ENCODE measurements at places on chromosomes 6 and 20.

DNA sequence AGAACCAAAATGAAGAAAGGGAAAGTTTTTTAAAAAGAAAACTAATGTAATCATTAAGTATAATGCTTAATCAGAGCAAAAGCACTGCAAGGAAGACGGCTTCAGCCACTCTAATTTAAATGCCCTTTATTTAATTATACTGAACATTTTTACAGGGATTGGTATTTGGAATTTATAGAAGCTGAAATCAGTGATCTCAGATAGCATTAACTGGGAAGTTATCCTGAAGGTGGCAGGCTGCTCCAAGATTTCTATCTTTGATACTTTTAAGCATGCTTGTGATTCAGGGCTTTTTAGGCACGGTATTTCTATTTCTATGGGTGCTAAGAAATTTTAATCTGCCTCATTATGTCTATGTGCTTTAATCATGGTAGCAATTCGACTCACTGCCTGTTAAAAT is 1.3 kb upstream of the NDUFAF4 start:
- DNase-seq: no peak

DNA sequence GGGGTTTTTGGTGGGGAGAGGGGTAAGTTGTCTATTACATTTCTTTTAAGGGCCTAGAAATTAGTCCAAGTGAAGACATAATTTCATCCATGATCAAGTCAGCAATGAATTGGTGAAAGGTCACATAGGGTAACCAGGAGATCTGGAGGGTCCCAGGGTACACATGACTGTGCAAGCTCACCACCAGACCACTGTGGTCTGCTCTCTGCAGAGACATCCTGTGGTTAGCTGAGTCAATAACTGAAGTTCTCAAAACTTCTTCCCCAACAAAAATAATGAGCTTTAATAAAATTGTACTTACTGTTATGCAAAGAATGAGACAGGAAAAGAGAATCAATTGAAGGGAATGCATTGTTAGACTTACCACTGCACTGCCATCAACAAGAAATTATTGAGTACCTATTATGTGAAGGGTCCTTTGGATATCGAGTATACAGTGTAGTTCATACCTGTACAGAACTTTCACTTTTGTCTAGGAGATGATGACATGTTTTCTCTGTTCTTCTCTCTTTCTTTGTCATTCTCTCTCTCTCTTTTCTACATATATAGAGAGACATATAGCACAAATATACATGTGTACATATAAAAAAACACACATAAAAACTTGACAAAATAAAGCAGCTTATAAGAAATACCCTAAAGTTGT is 209.8 kb downstream of the GJA1 start:
- DNase-seq: no peak

- DNase-seq: no peak
Measured at GRCh38 chr6:80197474-80197873, 91.0 kb downstream of the BCKDHB start.

DNA sequence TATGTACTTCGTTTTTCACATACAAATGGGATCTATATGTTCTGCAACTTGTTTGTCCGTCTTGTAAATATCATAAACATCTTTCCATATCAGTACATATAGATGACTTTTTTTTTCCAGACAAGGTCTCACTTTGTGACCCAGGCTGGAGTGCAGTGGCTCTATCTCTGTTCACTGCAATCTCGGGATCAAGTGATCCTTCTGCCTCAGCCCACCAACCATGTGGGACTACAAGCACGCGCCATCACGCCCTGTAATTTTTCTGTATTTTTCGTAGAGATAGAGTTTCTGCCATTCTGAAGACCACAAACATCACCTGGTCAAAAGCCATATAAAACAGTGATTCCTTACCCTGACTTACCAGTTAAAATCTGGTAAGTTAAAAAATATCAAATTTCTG is 37.7 kb upstream of the SYNCRIP start:
- no peak for DNase-seq

DNA sequence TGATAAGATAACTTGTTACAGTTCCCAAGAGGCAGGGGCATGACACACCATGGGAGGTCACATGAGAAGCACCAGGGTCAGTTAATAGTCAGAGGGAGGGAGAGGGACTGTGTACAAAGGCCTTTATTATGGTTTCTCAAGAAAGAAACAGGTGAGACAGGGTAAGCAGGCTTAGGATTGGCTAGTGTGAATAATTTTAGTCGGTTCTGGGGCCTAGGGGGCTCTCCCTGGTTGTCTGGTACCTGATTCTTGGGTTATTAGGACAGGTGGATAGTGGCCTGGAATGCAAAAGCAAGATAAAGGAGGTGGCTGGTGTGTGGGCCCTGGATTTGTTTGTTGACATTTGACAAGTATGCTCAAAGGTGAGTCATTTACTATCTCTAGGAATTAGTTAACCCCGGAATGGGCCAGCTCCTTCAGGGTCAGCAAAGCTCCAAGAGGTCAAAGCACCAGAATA is 49.4 kb upstream of the MCUR1 start:
- DNase-seq: no peak

GRCh38 chr20:37904008-37904642 is 1.2 kb downstream of the VSTM2L start:
- DNase-seq: no peak

- DNase-seq: no peak
Measured at GRCh38 chr20:37668166-37668565, 25.7 kb upstream of the CTNNBL1 start.

GRCh38 chr6:159608961-159609651 is 83.9 kb downstream of the SOD2 start:
- DNase-seq: no peak

DNA sequence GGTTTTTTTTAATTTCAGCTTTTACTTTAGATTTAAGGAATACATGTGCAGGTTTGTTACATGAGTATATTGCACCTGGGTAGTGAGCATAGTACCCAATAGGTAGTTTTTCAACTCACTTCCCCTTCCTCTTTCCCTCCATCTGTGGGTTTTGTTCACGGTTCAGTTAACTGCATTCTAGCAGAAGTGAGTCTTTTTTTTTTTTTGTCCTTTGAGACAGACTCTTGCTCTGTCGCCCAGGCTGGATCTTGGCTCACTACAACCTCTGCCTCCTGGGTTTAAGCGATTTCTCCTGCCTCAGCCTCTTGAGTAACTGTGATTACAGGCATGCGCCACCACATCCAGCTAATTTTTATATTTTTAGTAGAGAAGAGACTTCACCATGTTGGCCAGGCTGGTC is 8.7 kb downstream of the UBR2 start:
- DNase-seq: no peak

- no peak for DNase-seq
Measured at GRCh38 chr6:168919470-168920179, 334.0 kb downstream of the THBS2 start.

DNA sequence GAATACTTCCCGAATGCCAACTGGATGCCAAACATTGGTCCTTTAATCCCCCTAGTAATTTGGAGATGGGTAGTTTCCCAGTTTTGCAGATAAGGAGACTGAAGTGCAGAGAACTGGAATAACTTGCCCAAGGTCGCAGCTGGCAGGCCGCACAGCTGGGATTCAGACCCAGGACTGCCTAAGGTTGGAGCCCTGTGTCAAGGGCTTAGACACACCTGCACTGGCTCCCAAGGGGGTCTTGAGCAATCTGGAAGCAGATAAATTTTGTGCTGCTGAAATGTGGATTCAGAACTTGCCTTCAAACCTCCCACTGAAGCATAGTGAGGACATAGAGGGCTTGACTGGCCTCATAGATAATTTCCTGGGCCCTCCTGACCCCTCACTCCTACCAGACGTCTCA is 30.5 kb downstream of the FOXP4 start:
- no peak for DNase-seq

DNA sequence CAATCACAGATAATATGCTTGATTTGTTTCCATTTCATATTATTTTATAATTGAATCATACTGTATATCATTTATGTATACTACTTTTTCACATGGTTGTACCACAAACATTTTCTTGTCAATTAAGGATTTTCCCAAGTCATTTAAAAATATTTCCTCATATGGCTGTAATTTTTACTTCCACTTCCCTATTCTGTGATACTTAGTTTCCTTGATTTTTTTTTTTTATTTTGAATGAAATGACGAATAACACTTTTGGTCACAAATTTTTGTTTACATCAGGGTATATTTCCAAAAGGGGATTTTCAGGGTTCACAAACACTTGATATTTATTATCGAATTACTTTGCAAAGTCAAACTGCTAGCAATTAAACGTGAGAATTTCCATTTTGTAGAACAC is 515.6 kb downstream of the KIF16B start:
- no peak for DNase-seq

DNA sequence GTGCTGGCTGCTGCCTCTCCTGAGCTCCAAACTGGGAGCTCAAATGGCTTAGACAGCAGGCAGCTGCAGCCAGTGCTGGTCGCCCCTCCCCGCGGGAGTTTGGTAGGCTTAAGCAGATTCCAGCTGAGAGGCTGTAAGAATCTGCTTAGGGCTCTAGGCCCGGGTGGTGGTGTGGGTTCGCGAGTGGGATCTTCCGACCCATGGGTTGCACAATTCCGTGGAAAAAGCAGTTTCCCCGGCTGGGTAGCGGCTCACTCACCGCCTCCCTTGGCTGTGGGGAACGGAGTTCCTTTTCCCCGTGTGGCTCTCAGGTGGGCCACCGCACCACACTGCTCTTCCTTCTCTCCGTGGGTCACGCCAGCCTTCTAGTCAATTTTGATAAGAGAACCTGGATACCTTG is 232.5 kb downstream of the PKHD1 start:
- DNase-seq: no peak

DNA sequence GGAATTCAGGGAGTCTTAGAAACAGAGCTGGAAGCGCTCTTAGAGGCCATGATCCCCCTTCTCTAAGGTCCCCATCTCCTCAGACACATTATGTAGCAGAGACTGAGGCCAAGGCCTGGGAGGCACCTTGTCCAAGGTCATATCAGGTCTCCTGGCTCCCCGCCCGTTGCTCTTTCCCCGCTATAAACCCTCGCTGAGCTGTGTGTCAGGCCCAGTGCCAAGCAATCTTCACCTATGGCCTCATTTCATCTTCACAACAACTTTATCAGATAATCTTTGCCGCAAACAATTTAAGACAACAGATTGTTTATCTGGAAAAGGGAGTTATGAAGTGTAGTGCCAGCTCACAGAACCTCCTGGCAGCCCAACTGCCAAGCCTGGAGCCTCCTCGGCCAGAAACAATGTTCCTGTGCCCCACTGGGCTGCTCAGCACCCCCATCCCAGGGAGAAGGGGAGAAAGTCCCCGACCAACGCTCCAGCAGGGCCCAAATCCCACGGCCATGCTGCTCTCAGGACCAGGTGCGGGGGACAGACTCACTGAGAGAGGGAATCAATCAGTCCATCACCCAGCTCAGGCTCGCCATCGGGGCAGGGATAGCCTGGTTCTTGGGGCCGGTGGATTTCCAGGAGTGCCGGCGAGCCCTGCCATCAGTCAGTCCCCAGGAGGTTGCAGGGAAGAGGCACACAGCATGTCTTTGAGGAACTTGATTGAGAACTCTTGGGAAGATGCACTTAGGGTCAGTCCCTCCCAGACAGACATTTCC is 16.9 kb upstream of the FANCE start:
- DNase-seq: no peak

DNA sequence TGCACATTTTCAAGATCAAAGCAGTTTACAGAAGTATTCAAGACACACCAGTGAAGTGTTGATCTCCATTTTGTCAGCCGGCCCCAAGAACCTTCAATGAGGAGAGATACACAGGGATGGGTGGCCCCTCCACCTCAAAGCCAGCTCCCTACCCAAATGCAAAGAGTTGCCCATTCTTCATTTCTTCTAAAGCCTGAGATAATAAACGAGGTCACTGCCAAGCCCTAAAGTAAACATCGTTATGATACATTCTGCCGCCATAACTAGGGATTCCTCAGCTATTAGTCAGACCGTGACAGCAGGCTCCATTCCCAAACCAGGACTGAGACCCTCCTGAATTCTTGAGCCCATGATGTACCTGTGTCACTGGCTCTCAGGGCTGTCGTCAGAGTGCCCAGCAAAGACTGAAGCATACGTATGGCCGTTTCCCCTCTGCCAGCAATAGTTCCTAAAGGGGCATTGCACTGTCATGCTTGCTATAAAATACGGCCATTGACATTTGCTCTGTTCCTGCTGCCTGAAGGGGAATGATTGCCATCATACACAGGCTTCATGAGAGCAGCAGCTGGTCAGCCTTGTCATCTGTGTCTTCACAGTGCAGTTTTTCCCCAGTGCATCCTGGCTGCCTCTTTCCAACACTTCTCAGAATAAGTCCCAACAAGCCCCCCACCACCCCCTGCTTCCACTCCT is 41.7 kb downstream of the ISM1 start:
- DNase-seq: no peak

- DNase-seq: no peak
Measured at GRCh38 chr20:36777576-36777975, 4.0 kb upstream of the DSN1 start.

DNA sequence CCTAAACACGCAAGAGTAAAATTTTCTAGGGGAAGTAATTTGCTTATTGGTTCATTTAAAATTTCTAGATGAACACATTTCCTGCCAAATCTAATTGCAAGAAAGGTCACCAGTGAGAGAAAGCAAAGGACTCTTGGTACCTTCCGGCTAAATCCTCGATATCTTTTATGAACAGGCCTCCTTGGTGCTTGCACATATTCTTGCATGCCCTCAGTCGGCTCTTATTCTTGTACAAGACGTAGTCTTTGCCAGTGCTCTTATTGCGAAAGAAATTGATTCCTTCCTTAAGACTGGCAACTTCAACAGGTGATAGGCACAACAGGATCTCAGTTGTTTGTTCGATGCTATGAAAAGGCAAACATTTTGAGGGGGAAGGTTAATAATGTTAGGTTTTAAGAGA is 141.7 kb upstream of the CARMIL1 start:
- peak; percentile 65 for DNase-seq

DNA sequence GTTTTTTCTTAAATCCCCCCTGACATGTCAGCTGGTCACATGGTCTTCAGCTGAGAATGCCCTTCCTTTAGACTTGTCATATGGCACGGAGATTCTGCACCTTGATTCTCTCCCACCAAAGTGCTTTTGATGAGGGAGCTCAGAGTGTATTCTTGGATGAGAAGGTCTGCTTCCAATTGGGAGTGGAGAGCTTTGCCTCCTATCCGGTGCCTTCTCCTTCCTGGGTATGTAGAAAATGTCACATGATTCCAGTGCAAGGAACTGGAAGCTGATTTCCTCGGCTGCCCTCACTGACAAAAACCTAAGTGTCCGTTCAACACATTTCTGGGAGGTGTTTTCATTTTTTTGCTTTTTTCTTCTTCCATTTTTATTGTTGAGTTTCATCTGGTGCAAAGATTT is 197.2 kb downstream of the TFAP2C start:
- DNase-seq: no peak

- DNase-seq: no peak
Measured at GRCh38 chr6:26309731-26310142, 55.3 kb upstream of the BTN3A2 start.

GRCh38 chr6:36754582-36755434 is 57.2 kb downstream of the RAB44 start:
- DNase-seq: no peak
